ENCODE measurements at places on chromosomes 2 and 18. TPM values are rescaled to one million over a fixed set of nuclear protein-coding genes. Genes with fewer than 3 reads are reported as not detected.
A peak's percentile ranks its signal among the peaks of the same experiment; 100 is the strongest.

DNA sequence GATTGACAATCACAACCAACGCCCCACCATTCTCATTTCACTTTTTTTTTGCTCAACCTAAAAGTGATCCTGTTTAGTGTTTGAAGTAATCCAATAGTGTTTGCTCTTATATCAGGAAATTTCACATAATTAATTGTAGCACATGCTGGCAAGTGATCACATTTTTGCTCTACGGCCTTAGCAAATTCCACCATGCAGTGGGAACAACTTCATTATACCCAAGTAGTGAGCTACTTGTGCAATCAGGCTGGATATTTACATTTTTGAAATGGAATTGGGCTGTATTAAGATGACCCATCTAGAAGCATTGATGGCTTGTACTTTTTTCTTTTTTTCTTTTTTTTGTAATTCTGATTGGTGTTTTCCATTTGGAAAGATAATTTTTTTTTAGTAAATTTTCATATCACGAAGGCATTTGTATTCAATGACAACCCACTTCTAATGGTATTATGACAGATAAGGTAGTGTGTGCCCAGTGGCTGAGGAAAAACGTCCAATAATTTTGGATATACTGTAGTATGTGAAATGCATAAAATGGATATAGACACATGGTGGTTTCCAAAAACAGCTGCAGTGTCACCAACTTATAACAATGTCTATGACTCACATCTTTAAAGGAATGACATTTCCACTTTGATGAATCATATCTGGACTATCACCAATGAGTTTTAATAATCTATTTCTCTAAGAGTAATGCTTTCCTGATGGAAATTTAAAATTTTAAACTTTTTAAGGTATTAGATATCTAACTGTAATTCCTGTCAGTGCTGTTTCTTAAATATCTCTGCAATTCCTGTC is 130.6 kb downstream of the COL6A3 start:
- no peak for DNase-seq

DNA sequence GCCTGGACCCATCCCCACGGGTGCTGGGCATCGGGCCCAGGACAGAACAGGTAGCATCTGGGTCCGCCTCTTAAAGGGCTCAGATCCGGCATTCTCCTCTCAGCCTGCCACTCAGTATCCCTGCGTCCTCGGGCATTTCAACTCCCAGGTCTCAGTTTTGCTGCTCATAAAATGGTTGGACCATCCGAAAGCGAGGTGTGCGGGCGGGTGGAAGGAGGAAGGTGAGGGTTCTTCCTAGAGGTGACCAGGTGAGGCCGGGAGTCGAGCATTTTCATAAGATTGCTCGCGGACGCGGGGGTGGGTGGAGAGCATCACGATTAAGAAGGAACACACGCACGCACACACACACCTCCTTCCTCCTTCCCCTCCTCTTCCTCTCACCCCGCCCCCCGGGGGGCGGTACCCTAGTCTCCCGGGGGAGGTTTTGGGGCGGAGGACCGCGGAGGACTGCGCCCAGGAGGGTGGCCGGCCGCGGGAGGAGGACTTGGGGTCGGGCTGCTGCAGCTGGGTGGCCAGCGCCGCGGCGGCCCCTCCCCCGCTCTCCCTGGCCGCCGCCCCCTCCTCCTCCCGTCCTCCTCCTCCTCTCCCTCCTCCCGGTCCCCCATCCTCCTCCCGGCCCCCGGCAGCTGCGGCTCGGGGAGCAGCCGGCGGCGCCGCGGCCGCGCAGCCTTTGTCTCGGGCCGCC is 97.9 kb upstream of the GPR45 start:
- peak; percentile 50 for DNase-seq

Gene PASK
- polyA plus RNA-seq: 4.7 TPM

GRCh38 chr2:42754021-42754775 is 9.7 kb downstream of the OXER1 start:
- DNase-seq: no peak

Gene C1QL2
- polyA plus RNA-seq: not detected

DNA sequence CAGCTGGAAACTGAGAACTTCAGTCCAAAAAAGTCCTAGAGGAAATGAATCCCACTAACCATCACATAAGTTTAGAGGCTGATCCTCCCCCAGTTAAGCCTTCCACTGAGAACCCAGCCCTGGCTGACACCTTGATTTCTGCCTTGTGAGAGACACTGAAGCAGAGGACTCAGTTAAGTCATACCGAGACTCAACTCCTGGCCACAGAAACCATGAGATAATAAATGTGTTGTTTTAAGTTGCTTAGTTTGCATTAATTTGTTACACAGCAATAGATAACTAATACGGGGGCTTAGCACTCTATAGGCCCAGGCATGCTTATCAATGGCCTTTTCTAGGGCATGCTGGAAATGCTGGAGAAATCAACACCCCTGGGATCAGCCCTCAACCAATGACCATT is 3.4 kb upstream of the ADD2 start:
- no peak for DNase-seq

Gene SERPINB7
- 0.24 TPM for polyA plus RNA-seq

- DNase-seq: peak; percentile 68
Observed at GRCh38 chr2:64854773-64855237, 134.4 kb upstream of the SLC1A4 start.

Gene GORASP2
- polyA plus RNA-seq: 114 TPM

DNA sequence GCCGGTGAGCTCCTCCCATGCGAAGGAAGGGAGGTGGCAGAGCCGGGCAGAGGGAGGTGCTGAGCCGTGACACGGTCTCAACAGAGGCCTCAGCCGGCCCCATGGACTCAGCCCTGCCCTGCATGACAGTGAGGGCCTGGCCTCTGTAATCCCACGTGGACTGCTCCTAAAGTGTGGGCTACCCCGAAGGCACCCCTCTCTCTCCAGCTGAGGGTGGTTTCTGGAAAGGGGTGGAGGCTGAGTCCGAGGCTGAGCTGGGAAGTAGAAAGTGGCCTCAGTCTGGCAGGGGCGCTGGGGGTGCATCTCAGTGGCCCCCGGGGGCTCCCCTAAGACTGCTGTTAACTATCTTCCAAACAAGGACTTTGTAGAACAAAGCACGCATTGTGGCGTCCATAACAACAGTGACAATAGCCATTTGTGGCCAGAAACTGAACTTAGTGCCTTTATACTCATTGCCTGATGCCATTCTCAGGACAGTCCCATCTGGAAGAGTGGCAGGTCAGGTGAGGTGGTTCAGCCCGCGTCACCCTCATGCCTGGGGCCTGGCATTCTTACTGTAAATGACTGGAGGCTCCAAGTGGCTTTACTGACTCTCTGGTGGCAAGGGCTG is 192.4 kb downstream of the TWIST2 start:
- no peak for DNase-seq

DNA sequence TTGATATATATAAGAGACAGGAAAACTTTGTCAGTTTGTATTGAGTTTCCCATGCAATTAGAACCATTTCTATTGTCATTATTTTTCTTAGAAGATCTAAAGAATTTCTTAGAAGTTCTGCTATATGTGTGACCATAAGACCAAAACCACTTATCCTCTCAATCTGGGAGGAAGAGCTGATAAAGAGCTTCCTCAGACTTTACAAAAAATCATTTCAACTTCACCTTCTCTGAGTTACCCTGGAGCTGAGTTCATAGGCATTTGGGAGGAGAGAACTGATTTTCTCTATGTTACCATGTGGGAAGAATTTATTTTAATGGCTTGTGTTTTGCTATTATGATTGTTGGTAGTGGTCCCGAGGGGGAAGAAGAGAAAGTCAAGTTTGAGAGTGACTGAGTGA is 329.3 kb downstream of the GPD2 start:
- DNase-seq: no peak

Gene DNAJC5G
- polyA plus RNA-seq: 7.5 TPM

Gene TTR
- polyA plus RNA-seq: not detected

- DNase-seq: no peak
Observed at GRCh38 chr2:240648650-240649275, 23.5 kb downstream of the GPR35 start.

DNA sequence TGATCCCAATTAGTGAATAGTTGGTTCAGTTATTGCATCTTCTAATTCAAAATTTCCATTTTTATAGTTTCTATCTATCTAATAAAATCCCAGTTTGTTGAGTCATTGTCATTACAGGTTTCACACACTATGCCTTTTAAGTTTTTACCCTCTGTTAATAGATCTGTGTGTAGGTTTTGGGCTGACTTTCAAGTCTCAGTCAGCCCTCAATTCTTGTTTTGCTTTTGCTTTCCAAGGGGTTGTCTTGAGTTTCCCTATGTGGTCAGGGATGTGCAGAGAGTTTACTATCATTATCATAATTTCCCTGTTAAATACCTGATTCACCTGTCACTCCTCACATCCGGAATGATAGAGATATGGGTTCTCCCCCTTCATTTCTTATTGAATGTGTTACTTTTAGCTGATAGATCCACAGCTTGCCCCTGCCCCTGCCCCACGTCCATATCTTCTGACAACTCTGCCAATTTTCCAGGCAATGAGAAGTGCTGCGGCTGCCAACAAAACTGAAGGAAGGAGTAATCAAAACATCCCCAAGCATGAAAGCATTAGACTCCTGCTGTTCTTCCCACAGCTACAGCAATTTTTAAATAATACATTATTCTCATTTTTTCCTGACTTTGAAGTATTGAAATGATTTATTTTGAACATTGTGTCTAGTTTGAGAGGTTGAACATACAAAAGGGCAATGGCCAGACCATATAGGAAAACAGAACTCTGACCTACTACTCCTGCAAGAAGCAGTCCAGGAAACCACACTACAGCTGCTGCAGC is 1064.8 kb downstream of the SUCLG1 start:
- no peak for DNase-seq
